Activated naive CD4-positive, alpha-beta T cell treated with anti-CD3 and anti-CD28 coated beads for 36 hours (primary cell): ENCODE measurements at places on chromosomes 7 and 10. TPM values are rescaled to one million over a fixed set of nuclear protein-coding genes. Genes with fewer than 3 reads are reported as not detected.

The AKR1D1 gene
- not detected for total RNA-seq

The NPS gene
- total RNA-seq = not detected

The C10orf67 gene
- total RNA-seq = 3.2 TPM

The ANXA8 gene
- total RNA-seq = not detected

The DYNC1I1 gene
- not detected for total RNA-seq

The HHEX gene
- not detected for total RNA-seq

The EPO gene
- total RNA-seq = not detected

The OR2A5 gene
- total RNA-seq = not detected
